ENCODE measurements at places on chromosomes 1 and 21.
A peak's percentile ranks its signal among the peaks of the same experiment; 100 is the strongest.

DNA sequence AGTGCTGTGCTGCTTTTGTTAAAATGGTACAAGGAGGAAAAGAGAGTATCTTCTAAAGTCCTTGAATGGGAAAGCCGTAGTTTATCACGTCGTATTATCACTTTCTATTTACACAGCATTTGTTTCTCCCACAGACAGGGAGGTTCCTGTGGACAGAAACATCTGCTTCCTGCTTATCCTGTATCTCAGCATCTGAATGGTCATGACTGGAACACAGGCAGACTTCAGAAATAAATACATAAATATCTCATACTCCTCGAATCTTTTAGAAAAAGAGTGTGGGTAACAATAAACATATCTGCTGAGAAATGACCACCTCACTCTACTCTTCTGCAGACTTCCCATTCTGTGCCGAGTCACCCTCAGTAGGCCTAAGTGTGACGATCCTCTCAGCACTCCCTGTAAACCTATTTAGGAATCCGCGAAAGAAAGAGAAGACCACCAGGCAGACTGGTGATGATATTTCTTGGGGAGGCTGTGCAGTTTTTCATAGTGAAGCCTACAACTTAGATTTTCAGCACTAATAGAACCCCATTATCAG, 393.5 kb downstream of the SMYD3 start:
- no peak for DNase-seq

GRCh38 chr1:225462429-225462713, 34.5 kb upstream of the LBR start:
- DNase-seq, result no peak

GRCh38 chr1:239308701-239309333, 77.6 kb upstream of the CHRM3 start:
- peak; percentile 3 for DNase-seq

- no peak for DNase-seq
Measured at GRCh38 chr1:30650038-30650967, 73.1 kb downstream of the MATN1 start.

- no peak for DNase-seq
Measured at GRCh38 chr1:36884029-36884701, 150.2 kb downstream of the GRIK3 start.

DNA sequence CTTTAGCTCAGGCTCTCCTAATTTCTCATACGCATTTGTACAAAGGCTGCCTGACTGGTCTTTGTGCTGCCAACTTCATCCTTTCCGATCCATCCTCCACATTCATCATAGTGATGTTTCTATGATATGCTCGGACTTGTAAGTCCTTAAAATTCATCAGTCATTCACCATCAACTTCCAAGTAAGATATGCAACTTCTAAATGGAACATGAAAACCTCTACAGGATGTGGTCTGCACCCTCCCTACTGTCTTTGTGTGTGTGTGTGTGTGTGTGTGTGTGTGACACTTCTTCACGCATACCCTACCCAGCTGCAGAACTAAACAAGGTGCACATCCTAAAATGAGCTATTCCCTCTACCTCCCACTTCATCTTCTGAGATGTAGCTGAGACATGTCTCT, 397.9 kb upstream of the NR5A2 start:
- DNase-seq, result no peak

GRCh38 chr1:183699616-183700160, 46.6 kb upstream of the APOBEC4 start:
- DNase-seq, result no peak

DNA sequence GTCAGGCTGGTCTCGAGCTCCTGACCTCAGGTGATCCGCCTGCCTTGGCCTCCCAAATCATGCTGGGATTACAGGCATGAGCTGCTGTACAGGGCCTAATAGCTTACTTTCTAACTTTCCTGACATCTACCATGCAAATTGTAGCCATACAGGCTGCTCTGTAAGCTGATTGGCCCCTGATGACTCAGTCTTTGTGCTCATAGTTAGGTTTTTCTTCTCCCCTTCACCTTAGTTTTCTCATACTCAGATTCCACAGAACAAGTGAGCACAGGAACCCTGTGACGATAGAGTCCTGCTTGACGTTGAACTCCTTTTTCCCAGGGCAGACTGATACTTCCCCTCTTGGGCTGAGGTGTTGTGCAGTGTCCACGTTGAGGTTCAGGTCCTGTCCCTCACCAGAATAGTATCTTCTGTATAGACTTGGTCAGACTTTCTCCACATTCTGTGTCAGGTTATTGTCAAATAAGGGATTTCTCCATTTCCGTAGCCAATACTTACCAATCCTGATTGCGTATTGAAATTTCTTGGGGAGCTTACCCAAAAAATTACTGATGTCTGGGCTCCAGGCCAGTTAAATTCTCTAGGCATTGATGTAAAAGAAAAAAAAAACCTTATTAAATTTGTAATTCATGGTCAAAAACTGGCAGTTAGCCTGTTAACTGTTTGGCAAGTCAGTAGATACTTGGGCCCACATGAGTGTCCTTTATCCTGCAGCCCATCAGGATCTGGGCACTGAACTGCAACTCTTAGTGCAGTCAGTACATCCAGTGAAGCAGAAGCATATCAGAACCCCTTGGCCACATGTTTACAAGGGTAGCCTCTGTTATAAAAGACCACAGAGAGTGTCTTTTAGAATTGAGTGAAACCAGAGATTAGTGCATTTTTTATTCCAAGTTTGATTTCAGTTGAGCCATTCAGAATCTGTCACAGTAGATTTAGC, 118.2 kb downstream of the DYRK1A start:
- no peak for DNase-seq

DNA sequence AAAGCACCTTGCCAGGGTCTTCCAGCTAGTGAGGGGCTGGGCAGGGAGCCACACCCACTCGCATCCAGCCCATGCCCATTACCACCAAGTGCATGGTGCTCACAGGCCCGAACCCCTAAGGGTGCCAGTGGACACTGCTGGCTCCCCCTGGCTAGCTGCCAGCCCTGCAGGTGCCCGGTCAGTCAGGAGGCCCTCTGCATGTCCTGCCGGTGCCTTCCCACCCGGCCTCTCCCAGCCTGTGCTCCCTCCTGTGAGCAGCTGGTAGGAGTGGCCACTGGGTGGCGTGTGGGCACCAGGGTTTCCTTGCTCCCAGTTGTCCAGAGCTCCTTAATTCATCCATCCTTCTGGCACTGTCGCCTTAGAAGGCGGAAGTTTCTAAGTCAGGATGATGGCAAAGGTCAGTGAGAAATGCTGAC, 33.4 kb downstream of the QSOX1 start:
- DNase-seq, result peak; percentile 3

DNA sequence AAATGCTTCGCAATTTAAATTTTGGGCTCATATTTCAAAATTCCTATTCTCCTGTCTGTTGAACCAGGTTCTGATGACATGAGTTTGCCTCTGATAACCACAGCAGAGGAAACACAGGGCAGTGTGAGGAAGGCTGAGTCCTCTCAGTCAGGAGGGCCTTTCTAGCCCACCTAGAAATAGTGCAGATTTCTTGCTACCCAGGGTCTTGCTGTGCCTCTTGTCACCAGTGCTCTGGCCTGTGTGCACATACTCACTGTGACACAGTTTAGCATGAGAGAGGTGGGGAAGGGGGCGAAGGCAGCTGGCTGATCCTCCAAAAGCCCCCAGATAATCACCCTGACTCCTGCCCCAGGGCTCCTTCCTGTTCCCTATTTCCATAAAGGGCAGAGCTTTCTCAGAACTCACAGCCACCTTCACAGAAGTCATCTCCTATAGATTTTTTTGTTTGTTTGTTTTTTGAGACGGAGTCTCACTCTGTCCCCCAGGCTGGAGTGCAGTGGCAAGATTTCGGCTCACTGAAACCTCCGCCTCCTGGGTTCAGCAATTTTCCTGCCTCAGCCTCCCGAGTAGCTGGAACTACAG, 23.7 kb downstream of the ERRFI1 start:
- no peak for DNase-seq
